Substantia nigra (tissue), 51 donors: ENCODE measurements at places on chromosomes 16 and 17.

DNA sequence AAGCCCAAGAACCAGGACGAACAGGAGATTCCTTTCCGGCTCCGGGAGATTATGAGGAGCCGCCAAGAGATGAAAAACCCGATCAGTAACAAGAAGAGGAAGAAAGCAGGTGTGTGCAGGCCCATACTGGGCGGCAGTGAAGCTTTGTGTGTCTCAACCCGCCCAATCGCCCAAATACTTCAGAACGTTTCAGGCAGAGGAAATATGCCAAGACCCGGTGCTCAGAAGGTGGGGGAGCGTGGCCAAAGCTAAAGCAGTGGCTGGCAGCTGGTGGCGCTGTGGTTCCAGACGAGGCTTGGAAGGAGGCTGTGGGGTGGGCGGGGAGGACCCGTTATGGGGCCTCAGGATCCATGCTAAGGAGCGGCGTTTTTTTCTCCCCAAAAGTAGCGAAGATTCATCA, 1.2 kb downstream of the CCDC137 start:
- no peak for DNase-seq

- DNase-seq = peak; percentile 50
Measured at GRCh38 chr17:6070430-6070912, 292 bp downstream of the WSCD1 start.

GRCh38 chr17:78172249-78173051, 4.1 kb downstream of the SYNGR2 start:
- no peak for DNase-seq

DNA sequence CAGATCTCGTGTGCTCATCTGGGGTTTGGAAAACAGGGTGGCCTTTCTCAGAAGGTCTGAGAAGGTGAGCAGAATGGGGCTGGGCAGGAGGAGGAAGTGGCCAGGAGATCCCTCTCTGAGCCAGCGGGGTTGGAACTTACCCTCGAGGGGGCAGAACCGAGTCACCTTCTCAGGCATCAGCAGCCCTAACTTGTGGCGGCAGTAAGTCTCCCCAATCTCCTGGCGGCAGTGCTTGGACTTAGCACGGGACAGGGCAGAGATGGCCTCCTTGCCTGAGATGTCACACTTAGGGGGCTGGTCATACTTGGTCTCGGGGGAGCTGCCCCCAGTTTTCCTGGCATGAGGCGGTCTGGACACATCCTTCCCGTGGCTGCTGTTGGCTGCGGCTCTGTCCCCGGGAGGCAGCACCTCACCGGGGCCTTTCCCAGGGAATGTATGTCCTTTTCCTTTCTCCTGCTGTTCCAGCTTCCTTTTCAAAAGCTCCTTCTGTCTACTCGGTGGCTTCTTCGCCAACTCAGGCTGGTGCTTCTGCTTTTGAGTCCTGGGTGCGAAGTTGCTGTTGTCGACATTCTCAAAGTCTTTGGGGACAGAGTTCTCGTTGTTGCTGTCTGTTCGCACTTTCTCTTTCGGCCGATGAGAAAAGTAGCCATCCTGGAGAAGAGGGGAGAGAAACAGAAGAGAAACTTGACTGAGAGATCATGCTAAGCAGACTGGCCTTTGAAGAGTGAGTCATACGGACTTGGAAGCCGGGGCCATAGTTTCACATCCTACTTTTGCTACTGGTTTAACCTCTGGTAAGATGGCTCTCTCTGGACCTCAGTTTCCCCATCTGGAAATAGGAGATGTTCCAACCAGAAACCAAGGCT, 211.7 kb downstream of the XYLT1 start:
- no peak for DNase-seq

DNA sequence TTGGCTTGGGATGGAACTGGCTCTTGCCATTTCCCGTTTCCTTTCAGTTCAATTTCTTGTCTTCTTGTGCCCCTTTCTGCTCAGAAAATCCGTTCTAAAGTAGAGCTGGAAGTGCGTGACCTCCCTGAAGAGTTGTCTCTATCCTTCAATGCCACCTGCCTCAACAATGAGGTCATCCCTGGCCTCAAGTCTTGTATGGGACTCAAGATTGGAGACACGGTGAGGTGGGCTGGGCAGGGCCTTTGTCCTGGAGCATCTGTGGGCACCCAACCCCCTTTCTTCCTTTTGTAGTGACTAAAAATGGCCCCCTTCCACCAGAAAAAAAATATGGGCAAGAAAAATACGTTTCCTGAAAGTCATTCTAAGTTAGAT, 32.9 kb upstream of the EFCAB13 start:
- no peak for DNase-seq

- DNase-seq = no peak
Measured at GRCh38 chr16:86580063-86580790, 1.9 kb downstream of the FOXL1 start.
